ENCODE measurements at places on chromosomes 6 and 20. TPM values are rescaled to one million over a fixed set of nuclear protein-coding genes. Genes with fewer than 3 reads are reported as not detected.

- no peaks in the 10 kb centered on the region for H3K4me1 ChIP-seq
- no peak overlapping the region for H3K4me3 ChIP-seq
- no peak for DNase-seq
- H3K36me3 ChIP-seq, result no peaks in the 10 kb centered on the region
- H3K27me3 ChIP-seq, result no peaks in the 10 kb centered on the region
- H3K27ac ChIP-seq, result no peak overlapping the region
These were observed 9.0 kb upstream of the PLCB4 start for GRCh38 chr20:9059931-9060330.

The SH3BGRL2 gene
- 48.9 TPM for total RNA-seq

GRCh38 chr6:167797476-167798265 lies 29.0 kb upstream of the AFDN start:
- DNase-seq, result no peak
- peaks cover 8% of the 10 kb centered on the region for H3K4me1 ChIP-seq
- H3K4me3 ChIP-seq, result no peak overlapping the region
- no peaks in the 10 kb centered on the region for H3K27me3 ChIP-seq
- H3K27ac ChIP-seq, result no peak overlapping the region
- no peaks in the 10 kb centered on the region for H3K36me3 ChIP-seq

The SLC17A9 gene
- total RNA-seq, result 2.1 TPM

The FLRT3 gene
- total RNA-seq, result 8.4 TPM

The VGLL2 gene
- total RNA-seq, result not detected

The NOTCH4 gene
- 13.2 TPM for total RNA-seq

The CLPSL2 gene
- total RNA-seq, result not detected

The NKAIN2 gene
- not detected for total RNA-seq

DNA sequence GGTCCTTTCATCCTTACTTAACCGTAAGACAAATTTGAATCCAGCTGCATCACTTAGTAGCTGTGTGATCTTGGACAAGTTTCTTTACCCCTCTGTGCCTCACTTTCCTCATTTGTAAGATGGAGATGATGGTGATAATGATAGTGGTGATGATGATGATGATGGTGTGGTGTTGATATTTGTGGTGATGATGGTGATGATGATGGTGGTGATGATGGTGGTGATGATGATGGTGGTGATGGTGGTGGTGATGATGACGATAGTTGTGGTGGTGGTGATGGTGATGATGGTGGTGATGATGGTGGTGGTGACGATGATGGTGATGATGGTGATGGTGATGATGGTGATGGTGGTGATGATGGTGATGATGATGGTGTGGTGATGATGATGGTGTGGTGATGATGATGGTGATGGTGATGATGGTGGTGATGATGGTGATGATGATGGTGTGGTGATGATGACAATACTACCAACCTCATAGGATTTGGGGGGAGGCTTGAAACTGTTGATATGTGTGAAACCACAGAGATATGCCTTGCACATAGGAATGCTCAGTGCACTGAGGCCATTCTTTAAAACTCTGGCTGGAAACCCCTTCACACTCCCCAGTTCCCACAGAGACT lies 233.2 kb downstream of the LY86 start:
- DNase-seq, result no peak
- no peaks in the 10 kb centered on the region for H3K36me3 ChIP-seq
- peaks cover 31% of the 10 kb centered on the region for H3K4me1 ChIP-seq
- H3K27me3 ChIP-seq, result no peaks in the 10 kb centered on the region
- H3K27ac ChIP-seq, result peak overlapping the region; percentile 88

- H3K4me3 ChIP-seq, result no peak overlapping the region
- H3K27ac ChIP-seq, result no peak overlapping the region
- no peaks in the 10 kb centered on the region for H3K4me1 ChIP-seq
- DNase-seq, result no peak
These were observed 1192.4 kb upstream of the CITED2 start for GRCh38 chr6:140566781-140567277.

DNA sequence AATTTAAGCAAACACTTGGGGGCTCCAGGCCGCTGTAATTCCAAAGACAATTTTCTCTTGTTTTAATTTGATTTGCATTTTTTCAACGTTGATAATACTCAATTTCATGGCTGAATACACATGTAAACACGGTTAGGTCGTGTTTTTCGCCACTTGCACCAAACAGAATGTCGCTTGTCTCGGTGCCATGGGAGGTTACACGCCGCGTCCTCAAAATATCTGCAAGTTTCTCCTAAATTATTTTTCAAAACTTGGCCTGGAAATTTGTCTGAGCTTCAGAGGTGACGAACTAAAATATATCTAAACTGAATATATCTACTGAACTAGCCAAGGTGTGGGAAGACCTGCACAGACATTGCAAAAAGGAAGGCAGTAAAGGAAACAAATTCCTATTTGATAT lies 15.0 kb downstream of the FOXA2 start:
- no peaks in the 10 kb centered on the region for H3K36me3 ChIP-seq
- no peak overlapping the region for H3K27ac ChIP-seq
- peaks cover 12% of the 10 kb centered on the region for H3K4me1 ChIP-seq
- H3K27me3 ChIP-seq, result no peaks in the 10 kb centered on the region

DNA sequence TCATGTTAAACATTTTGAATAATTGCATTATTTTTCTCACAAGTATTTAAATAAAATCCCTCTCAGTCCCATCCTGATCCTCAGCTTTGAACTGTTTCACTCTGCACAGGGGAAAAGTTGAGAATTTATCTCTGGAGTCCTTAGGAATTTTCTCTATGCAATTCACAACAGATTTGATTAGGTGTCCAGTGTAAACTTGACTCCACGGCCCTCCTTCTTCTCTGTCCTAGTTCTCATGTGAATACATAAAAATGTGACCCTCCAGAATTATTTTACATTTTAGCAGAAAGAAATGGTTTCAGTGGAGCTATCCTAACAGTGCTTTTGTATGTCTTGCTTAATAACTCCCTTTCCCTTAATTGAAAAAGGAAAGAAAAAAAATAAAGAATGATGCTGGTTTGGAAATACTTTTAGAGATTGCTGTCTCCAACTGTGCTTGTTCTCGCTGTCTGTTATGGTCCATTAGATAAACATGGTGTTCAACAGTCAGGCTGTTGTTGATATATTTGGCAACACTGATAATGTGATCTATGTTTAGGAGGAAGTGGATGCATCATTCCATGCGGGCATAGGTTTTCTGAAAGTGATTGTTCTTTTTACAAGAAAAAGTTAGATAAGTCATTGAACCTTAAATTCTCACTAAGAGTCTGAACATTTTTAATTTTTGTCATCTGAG lies 599.4 kb upstream of the CITED2 start:
- no peak overlapping the region for H3K27ac ChIP-seq
- no peaks in the 10 kb centered on the region for H3K36me3 ChIP-seq

- DNase-seq, result no peak
- H3K4me3 ChIP-seq, result no peak overlapping the region
- H3K4me1 ChIP-seq, result no peaks in the 10 kb centered on the region
- peaks cover 23% of the 10 kb centered on the region for H3K36me3 ChIP-seq
- H3K27ac ChIP-seq, result no peak overlapping the region
These were observed 28.3 kb downstream of the L3MBTL3 start for GRCh38 chr6:130046671-130047070.

The EPHA7 gene
- total RNA-seq, result 0.47 TPM

DNA sequence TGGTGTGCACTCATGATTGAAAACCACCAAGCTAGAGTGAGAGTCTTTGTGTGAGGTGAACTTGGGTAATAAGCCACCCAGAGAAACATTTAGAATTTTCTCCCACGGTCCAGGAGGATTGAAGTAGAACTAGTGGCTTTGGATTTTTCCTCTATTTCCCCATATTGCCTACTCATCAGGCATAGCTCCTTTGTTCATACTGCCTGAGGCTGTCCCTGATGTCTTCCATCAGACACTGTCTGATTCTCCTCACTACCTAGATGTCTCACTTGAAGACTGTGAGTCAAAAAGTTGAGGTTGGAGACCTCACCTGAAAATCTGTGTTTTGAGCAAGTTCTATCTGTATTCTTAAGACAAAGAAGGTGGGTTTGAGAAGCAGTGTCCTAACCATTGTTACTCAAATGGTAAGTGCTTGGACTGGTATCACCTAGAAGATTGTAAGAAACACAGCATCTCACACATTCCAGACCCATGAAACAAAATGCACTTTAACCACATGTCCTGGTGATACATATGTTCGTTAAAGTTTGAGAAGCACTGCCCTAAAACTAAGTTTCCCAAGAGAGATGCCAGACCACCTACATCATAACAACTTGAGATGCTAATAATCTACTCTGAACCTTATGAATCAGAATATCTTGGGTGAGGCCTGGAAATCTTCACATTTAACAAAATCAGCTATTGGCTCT lies 523.4 kb upstream of the BTBD3 start:
- no peak overlapping the region for H3K27ac ChIP-seq
- no peaks in the 10 kb centered on the region for H3K27me3 ChIP-seq
- H3K4me1 ChIP-seq, result peaks cover 2% of the 10 kb centered on the region
- no peak for DNase-seq
- no peak overlapping the region for H3K4me3 ChIP-seq
- H3K36me3 ChIP-seq, result no peaks in the 10 kb centered on the region

GRCh38 chr20:55668631-55669030 lies 336.7 kb downstream of the CBLN4 start:
- no peak overlapping the region for H3K27ac ChIP-seq
- no peak for DNase-seq
- H3K4me1 ChIP-seq, result no peaks in the 10 kb centered on the region
- H3K4me3 ChIP-seq, result no peak overlapping the region
- H3K36me3 ChIP-seq, result no peaks in the 10 kb centered on the region

DNA sequence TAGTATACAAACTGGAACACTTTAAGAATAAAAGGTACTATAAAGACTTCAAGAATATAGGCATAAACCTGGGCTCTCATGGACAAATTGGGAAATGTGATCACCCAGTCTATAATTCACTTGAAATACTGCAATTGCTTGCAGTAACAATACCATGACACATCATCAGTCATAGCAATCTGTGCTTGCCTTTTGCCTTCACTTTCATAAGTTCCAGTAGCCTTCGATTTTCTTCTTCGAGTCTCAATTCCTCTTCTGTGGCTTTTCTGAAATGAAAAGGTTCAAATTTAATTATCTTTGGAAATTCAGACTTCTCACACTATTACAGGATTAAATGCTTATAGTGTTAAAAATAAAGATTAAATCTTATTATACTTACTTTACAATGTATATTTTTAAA lies 96.3 kb upstream of the ZBTB24 start:
- H3K27me3 ChIP-seq, result no peaks in the 10 kb centered on the region
- H3K36me3 ChIP-seq, result peaks cover 5% of the 10 kb centered on the region
- H3K4me3 ChIP-seq, result no peak overlapping the region

The MYLK2 gene
- not detected for total RNA-seq

The PKIG gene
- total RNA-seq, result 80.1 TPM

The CLDN20 gene
- total RNA-seq, result not detected

The PTPRT gene
- total RNA-seq, result under 0.01 TPM

GRCh38 chr20:52160049-52160570 lies 31.5 kb downstream of the ZFP64 start:
- peaks cover 14% of the 10 kb centered on the region for H3K36me3 ChIP-seq
- no peaks in the 10 kb centered on the region for H3K4me1 ChIP-seq
- DNase-seq, result no peak
- no peaks in the 10 kb centered on the region for H3K27me3 ChIP-seq
- no peak overlapping the region for H3K4me3 ChIP-seq

- no peak overlapping the region for H3K4me3 ChIP-seq
- no peaks in the 10 kb centered on the region for H3K36me3 ChIP-seq
- no peaks in the 10 kb centered on the region for H3K4me1 ChIP-seq
These were observed 121.8 kb downstream of the TBXT start for GRCh38 chr6:166045860-166046200.

DNA sequence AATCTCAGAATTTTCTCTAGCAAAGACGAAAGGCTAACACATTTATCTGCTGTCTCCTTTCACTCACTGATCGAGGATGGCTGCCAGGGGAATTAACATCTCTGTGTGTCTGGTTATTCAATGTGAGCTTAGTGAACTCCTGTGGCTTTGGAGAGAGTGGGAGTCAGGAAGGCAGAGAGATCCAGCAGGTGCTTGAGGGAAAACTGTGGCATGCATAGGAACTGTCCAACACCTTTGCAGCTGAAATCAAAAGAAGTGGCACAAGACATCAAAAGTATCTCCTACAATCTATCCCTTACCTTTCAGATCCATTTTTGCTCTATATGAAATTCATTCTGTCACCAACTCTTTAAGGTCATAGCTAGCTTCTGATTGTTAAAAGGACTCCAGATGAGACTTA lies 11.8 kb upstream of the FAM184A start:
- H3K27me3 ChIP-seq, result no peaks in the 10 kb centered on the region
- H3K4me1 ChIP-seq, result no peaks in the 10 kb centered on the region
- no peaks in the 10 kb centered on the region for H3K36me3 ChIP-seq
- H3K27ac ChIP-seq, result no peak overlapping the region
- DNase-seq, result no peak

DNA sequence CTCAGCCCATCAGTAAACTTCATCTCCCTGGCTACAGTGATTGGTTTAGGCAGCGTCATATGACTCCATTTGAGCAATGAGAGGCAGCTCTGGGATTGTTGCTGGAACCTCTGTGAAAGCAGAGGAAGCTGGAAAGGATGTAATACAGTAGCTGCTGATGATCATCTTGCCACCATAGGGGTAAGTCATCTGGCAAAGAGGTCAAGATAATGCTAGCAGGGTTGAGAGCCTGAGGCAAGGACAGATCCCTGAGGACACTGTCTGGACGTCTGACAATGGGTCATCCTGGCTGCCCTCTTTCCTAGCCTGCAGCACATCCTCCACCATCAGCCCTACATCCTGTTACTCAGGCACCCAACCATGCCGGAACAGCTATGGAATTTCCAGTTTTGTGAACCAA lies 25.5 kb upstream of the FKBP1A start:
- no peak overlapping the region for H3K4me3 ChIP-seq
- no peaks in the 10 kb centered on the region for H3K36me3 ChIP-seq
- no peak for DNase-seq
- H3K27me3 ChIP-seq, result peaks cover 21% of the 10 kb centered on the region

- H3K4me3 ChIP-seq, result peak overlapping the region; percentile 12
- DNase-seq, result no peak
- no peaks in the 10 kb centered on the region for H3K27me3 ChIP-seq
- peak overlapping the region; percentile 59 for H3K27ac ChIP-seq
- H3K4me1 ChIP-seq, result peaks cover 39% of the 10 kb centered on the region
These were observed 56.7 kb downstream of the ATXN1 start for GRCh38 chr6:16704401-16705045.

The CRIP3 gene
- total RNA-seq, result 0.38 TPM

- H3K27me3 ChIP-seq, result no peaks in the 10 kb centered on the region
- no peak overlapping the region for H3K27ac ChIP-seq
- no peak for DNase-seq
- peaks cover 16% of the 10 kb centered on the region for H3K4me1 ChIP-seq
- no peak overlapping the region for H3K4me3 ChIP-seq
These were observed 155.3 kb upstream of the MAFB start for GRCh38 chr20:40844332-40844731.

All from esophagus squamous epithelium (tissue), 5 donors.